ENCODE measurements at places on chromosomes 11 and 22. TPM values are rescaled to one million over a fixed set of nuclear protein-coding genes. Genes with fewer than 3 reads are reported as not detected.

DNA sequence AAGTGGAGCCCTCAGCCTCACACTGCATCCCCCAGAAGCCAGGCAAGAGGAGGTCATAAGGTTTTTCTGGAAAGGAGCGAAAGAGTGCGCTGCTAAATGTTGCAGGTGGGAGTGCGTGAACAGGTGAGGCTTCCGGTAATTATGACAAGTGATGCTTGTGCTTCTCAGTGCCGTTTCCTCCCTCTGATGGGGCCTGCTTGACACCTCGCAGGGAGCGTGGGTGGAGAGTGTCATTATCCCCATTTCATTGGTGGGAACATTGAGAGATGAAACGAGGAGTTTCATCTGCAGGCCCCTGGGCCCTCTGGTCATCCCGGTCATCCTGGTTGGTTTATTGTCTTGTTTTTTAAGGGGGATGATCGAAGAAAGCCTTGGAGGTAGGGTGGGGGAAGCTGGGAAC is 57.5 kb downstream of the BCR start:
- no peak for DNase-seq
- H3K27me3 ChIP-seq, result peaks cover 23% of the 10 kb centered on the region
- no peaks in the 10 kb centered on the region for H3K36me3 ChIP-seq
- no peak overlapping the region for H3K4me3 ChIP-seq

- no peaks in the 10 kb centered on the region for H3K4me1 ChIP-seq
- no peak overlapping the region for H3K27ac ChIP-seq
- no peaks in the 10 kb centered on the region for H3K27me3 ChIP-seq
- peak; percentile 37 for DNase-seq
- no peak overlapping the region for H3K4me3 ChIP-seq
These were observed 2.7 kb downstream of the CRYBB3 start for GRCh38 chr22:25202290-25202921.

Gene C11orf58
- 135 TPM for total RNA-seq

GRCh38 chr11:62012832-62013461 is 45.5 kb upstream of the FTH1 start:
- H3K27ac ChIP-seq, result no peak overlapping the region
- H3K27me3 ChIP-seq, result no peaks in the 10 kb centered on the region
- H3K4me3 ChIP-seq, result no peak overlapping the region
- no peaks in the 10 kb centered on the region for H3K36me3 ChIP-seq

Gene SYCE3
- total RNA-seq, result not detected

Gene MMP8
- 0.46 TPM for total RNA-seq

DNA sequence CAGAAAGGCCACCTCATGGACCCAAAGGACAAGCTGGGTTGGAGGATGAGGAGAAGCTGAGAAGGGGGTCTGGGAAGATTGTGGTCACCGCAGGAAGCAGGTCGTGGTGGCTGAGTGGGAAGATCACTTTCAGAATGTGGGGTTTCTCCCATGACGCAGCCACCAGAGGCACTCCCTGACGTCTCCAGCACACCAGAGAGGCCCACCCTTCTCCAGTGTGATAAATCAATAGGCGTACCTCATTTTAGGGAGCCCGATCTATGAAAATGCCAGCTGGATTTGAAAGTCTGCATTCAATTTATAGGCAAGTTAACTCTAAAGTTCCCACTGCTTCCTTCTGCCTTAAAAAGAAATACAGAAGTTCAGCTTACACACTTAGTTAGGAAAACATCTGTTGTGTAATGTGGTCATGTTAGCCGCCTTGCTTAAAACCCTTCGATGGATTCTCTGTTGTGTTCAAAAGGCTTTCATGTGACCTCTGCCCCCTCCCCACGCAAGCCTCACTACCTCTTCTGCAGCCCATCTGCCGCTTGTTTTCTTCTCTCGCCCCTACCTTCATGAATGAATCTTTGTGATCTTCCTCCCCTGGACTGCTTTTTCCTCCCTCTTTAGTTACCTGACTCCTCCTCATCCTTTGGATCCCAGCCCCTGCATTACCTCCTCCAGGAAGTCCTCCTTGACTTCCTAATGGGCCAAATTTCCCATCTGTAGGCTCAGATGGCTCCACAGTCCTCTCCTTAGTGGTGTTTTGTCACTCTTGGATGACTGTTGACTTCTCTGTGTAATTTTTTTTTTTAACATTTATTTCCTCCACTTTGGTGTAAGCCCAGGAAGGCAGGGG is 10.7 kb downstream of the TSPAN18 start:
- no peak for DNase-seq
- no peak overlapping the region for H3K27ac ChIP-seq

Gene C11orf86
- not detected for total RNA-seq

Gene UBQLNL
- 0.25 TPM for total RNA-seq
